Epithelial cell of proximal tubule (primary cell): ENCODE measurements at places on chromosomes 1 and 21. TPM values are rescaled to one million over a fixed set of nuclear protein-coding genes. Genes with fewer than 3 reads are reported as not detected.

DNA sequence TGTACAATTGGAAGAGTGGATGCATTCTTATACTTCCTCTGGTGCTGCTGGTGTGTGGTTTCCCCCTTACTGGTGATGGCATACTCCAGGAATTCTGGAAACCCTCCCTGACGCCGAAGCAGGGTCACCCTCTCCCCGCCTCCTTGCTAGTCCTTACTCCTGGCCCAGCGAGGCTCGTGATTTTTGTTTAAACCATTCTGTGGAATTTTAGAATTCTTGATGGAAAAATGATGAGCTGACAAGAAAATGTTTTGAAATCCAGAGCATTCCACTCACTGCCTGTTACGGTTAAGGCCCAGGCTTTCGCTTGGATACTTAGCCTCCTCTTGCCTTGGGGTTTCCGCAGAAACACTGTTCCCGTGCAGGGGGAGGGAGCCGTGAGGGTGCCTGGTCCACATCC, 41.1 kb downstream of the IL6R start:
- no peak for DNase-seq

DNA sequence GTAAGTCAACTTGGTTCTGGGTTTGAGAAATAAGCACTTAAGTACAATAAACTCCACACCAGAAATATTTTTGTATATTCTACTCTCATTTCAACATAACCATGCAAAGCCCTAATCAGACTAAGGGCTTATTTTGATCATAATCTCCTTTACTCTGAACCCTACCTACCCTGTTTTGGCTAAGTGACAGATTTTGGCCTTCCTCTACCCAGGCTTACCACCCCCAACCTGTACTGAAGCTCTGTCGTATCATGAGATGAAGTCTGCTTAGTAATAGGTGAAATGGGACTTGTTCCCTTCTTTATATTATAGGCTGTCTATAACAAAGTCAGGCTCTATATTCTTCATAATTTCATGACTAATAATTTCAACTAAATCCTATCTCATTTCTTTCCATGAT, 135.5 kb downstream of the RERE start:
- DNase-seq, result no peak

The CBS gene
- 51.9 and 65.7 TPM in 2 replicates for total RNA-seq

The SLC16A4 gene
- 9.2 and 12.4 TPM in 2 replicates for total RNA-seq

The SRGAP2B gene
- 20.7 and 40.8 TPM in 2 replicates for total RNA-seq
